ENCODE measurements at places on chromosomes 6 and 20.

DNA sequence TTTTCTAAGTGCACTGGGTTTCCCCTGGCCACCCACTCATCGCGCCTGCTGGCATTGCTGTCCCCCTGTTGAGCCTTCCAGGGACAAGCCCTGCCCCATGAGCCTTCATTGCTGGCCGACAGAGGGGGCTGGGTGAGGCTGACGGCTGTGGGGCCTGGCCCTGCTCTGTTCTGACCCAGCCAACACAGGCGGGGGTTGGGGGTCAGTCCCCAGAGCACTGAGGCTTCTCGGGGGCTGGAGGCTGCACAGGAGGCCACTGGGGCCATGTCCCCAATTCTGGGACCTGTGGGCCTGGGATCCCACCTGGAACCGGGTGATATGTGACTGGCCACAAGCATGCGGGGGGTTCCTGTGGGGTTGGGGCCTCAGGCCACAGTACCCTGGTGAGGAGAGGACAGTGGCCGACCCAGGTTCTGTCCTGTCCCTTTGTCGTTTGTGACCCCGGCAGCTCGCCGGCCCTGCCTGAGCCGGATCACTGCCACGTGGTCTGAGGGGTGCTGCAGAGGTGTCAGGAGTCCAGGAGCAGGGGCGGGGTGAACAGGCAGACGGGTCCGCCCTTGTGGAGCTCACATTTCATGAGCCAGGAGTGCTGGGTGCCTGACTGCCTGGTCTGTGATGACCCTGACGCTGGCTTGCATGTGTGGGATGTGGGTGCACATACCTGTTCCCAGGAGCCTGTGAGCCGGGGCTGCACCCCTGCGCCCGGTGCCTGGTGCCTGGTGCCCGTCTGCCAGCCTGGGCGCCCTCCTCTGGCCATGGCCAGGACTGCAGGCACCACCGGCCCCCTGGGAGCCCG is 2.1 kb upstream of the COL20A1 start:
- DNase-seq = no peak

- DNase-seq = no peak
Measured at GRCh38 chr6:130147111-130147510, 75.6 kb downstream of the SAMD3 start.

GRCh38 chr20:62406635-62407176 is 379 bp downstream of the CABLES2 start:
- no peak for DNase-seq

GRCh38 chr20:420721-421574 is 12.8 kb downstream of the RBCK1 start:
- DNase-seq = no peak

DNA sequence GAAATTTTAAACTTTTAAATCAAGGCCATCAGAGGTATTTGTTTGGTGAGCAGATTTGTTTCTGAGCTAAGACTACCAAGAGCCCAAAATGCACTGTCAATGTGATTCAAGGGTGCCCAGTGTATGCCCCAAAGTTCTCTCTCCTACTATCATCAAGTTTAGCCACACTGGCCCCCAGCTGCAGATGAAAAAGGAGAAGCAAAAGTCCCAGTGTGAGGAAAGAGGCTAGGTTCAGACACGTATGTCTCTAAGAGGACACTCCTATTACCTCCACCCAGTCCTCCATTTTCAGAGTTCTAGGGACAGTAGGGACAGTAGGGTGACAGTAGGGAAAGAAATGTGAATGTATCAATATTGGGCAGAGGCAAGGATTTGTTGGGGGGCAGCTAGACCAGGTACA is 230.8 kb downstream of the CD83 start:
- no peak for DNase-seq

All from forelimb muscle (tissue), 1 donor.